ENCODE measurements at places on chromosomes 3 and 15.

DNA sequence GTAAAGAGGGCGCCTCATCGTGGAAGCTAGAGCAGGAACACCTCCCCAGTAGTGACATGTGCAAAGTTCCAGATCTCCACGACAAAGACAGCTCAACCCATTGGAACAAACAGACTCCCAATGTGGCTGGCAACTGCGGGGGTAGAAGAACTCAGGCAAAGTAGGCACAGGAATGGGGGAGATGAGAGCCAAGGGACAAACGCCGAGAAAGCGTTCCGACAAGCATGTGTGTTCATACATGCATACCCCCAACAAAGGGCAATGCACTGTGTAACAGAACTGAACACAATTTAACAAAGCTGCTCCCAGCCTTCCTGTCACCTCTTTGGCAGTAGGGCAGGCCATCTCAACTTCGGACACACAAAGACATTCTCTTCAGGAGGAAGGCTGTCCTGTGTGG lies 11.6 kb downstream of the RCCD1 start:
- no peak for DNase-seq

DNA sequence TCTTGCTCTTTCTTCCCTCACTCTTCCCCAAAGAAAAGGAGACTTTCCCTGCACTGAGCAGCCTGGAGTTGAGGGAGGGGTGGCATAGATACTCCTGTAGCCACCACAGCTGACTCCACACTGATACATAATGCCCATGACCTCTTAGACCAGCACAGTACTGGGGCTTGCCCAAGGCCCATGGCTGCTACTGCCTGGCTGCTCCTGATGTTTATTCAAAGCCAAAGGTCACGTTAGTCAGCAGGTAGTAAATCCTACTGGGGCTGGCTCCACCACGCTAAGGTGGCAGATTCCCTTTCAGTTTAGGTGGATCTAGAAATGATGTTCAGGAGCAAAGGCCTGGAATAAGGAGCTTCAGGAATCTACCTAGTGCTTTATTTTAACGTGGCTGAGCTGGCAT lies 212.7 kb downstream of the C3orf38 start:
- DNase-seq, result no peak

- DNase-seq, result no peak
Observed at GRCh38 chr3:143334231-143334630, 214.7 kb downstream of the CHST2 start.

GRCh38 chr3:110753516-110753915 lies 318.1 kb upstream of the NECTIN3 start:
- no peak for DNase-seq

GRCh38 chr15:85620690-85621049 lies 174.1 kb downstream of the KLHL25 start:
- no peak for DNase-seq

DNA sequence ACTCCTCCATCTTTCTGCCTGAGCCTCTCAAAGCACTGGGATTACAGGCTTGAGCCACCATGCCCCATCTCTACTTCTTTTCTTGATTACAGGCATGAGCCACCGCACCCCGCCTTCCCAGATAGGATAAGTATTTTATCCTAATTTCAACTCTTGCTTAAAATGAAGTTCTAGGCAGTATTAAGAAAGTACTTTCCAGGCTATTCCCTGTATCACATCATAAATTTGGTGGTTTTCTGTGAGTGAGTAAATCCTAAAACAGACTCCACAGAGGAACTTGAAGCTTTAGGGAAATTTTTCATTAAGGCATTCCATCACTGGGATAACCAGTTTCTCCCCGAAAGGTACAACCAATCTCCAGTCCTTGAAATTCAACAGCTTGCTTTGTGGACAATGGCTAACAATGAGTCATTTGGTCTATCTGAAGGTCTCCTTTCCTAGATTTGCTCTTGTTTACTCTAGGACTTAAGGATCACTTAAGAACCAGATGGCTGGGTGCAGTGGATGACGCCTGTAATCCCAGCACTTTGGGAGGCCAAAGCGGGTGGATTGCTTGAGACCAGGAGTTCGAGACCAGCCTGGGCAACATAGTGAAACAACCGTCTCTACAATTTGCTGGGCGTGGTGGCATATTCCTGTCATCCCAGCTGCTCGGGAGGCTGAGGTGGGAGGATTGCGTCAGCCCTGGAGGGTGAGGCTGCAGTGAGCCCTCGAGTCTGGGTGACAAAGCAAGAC lies 49.7 kb upstream of the SKIL start:
- DNase-seq, result no peak
